NCI-H1930 (cell line): ENCODE measurements at places on chromosomes 16 and 17.

DNA sequence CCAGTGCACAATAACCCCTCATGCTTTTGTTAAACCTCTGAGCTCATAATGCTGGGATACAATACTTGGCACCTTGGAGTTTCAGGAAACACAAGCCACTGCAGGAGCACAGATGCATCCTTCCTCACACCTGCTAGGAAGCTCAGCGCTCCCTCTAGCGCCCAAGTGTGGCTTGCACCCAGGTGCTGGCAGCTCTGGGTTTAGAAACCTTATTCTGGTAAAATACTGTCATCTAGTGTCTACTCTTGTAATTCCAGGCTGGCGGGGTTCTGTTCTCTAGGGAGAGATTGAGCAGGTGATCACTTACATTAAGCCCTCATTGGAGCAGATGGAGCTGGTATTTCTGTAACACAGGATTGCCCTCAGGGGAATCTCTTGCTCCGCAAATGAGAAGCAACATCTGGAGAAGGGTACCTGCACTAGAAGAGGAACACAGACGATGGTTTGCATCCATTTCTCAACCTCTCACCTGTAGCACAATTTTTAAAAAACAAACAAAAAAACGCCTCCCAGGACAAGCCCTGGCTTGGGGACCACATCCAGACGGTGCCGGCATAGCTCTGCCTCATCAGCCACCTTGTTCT, 1.5 kb downstream of the CCL1 start:
- peak; percentile 74 for DNase-seq

GRCh38 chr17:44688200-44688599, 1.4 kb downstream of the CCDC43 start:
- DNase-seq = no peak

- no peak for DNase-seq
These were observed 99.2 kb downstream of the ZNF778 start for GRCh38 chr16:89316701-89317100.

GRCh38 chr17:54992797-54993639, 24.5 kb downstream of the STXBP4 start:
- peak; percentile 29 for DNase-seq

GRCh38 chr16:31577411-31577810, 49.7 kb downstream of the AHSP start:
- DNase-seq = no peak

- DNase-seq = no peak
These were observed 48.3 kb downstream of the KATNIP start for GRCh38 chr16:27598220-27598619.

GRCh38 chr16:8183176-8184099, 406.9 kb downstream of the TMEM114 start:
- no peak for DNase-seq

GRCh38 chr16:85274924-85275323, 162.7 kb upstream of the CIBAR2 start:
- DNase-seq = no peak

DNA sequence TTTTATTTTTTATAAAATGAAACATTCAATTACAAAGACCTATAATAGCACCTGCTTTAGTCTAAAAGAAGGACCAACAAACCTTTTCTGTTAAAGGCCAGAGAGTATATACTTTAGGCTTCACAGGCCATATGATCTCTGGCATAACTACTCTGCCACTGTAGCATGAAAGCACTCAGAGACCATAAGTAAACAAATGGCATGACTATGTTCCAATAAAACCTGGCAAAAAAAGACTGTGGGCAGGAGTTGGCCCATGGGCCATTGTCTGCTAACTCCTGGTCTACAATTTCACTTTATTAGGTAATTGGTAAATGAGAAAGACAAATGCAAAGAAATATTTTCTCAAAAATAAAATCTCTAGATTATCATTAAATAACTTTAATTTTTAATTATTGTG, 14.9 kb downstream of the CEP112 start:
- no peak for DNase-seq

GRCh38 chr17:36951084-36951789, 2.5 kb downstream of the AATF start:
- no peak for DNase-seq

GRCh38 chr17:49756323-49757150, 7.4 kb downstream of the FAM117A start:
- no peak for DNase-seq

GRCh38 chr17:47279062-47279801, 25.6 kb downstream of the ITGB3 start:
- DNase-seq = no peak

- DNase-seq = no peak
These were observed 5.0 kb upstream of the TNFRSF13B start for GRCh38 chr17:16976725-16977550.

- DNase-seq = no peak
These were observed 11.1 kb upstream of the WFDC1 start for GRCh38 chr16:84283314-84284153.

DNA sequence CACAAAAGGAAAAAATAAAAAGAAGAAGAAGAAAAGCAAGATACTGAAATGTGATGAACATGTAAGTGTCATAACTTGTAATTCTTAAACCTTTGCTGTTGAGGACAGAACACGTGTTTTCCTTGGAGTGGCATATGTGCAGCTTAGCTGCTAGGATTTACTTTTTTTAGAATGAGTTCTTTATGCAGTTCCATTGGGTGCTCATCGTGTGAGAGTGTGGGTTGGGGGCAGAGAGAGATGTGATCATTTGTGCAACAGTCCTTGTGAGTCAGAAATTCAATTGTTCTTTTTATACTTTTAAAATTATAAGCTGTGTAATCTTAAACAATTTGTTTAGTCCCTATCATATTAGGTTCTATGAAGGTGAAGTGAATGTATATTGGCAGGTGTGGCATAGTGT, 5.5 kb upstream of the DHRS11 start:
- DNase-seq = no peak

DNA sequence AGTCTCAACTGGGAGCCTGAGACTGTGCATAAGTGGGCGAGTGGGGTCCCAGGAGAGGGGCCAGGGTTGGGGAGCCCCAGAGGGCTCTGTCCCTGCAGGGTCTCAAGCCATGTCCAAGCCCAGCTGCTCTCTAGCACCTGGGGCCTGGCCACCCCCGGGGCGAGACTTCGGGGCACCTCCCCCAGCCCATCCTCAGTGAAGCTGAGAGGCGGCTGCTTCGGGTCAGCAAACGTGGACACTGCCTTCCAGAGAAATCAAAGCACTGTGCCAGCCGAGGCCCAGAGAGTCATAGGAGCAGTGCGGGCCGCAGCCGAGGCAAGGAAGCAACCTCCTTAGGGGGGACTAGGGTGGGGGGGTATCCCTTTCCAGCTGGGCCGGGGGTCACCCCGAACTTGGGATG, 77.5 kb downstream of the ENGASE start:
- no peak for DNase-seq

DNA sequence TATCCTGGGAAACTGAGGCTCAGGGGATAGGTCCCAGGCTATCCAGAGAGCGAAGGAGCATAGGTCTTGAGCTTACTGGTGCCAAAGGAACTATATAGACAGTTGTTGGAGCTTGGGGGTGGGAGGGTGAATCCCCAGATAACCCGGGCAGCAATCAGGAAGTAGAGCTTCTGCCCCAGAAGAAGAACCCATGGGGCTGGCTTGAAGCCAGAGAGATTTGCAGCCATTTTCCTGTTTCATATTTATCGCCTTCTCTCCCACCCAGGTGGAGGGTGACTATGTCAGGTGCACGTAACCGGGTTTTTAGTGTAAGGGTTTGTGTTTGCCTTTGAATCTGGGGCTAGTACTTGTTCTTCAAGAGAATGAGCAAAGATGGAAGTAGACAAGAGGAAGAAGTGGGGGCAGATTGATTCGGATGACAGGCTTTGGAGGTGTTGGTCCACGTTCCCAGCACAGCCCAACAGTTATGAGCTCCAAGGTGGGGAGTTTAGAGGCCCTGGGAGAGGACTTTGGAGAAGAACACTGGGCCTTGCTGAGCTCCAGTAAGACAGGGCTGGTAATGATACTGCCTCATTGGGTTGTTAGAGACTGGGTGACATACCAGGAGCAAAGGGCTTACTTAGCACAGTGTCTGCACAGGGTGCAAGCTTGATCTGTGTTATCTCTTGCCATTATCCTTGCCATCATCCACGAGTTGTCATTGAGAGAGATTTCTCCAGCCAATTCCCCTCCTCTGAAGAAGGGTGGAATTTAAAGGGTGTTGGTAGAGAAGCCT, 145.6 kb downstream of the CCDC182 start:
- no peak for DNase-seq

DNA sequence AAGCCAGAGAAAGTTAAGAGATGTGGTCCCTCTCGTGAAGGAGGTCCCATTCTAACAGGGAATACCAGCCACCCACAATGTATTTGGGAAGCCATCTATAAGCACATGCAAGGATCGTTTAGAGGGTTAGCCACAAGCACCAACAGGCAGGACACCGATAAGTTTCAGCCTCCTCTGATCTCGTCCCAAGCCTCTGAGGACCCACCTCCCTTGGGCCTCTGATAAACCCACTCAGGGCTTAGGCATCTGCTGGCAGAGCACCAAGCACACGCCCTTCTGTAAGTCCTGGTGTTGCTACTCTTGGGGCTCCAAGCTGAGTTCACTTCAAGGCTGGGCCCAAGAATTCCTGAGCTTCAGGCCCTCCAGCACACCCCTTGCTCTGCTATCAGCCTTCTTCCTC, 5.4 kb upstream of the PNPO start:
- DNase-seq = no peak

DNA sequence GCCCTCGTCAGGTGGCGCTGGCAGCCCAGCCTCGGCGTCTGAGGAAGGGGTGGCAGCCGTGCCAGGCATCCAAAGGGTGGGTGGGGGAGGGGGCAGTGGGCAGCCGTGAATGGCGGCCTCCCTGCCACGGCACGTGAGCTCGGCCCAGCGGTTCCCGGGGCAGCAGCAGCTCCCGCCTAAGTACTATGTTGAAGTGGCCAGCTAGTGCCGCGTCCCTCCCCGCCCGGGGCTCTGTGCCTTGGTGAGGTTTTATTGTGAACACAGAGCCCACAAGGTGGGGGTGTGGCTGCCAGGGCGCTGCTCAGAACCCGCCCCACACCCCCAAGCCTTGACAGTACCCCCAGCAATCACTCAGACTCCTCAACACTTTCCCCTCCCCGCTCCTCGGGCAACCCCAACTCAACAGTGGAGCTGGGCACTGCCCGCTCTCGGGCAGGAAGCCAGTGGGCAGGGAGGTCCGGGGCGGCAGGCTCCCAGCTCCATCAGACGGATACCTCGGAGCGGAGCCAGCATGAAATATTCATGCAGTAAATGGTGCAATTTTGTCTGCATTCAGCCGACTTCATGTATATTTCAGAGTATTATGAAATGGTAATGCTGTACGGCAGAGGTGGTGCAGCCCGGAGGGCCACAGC, 80.4 kb downstream of the ENGASE start:
- DNase-seq = no peak

- no peak for DNase-seq
These were observed 113.2 kb downstream of the PRKCB start for GRCh38 chr16:23948949-23949411.

- no peak for DNase-seq
These were observed 3.7 kb downstream of the TNS4 start for GRCh38 chr17:40497695-40498094.

DNA sequence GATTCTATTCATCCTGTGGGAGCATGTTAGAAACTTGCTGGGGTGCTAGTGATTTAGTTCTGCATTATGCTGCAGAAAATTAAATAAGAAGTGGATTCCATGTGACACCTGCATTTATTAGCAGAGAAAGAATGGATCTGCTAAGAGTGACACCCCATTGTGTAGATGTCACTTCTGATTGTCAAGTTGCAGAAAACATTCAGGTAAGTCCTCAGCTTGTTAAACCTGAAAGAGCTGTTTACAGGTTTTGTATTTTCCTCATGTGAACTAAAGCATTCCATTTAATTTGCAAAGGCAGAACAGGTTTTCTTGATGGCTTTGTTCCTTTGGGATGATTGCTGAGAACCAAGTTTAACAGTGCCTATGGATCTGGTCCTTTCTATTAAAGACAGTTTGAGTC, 238.7 kb downstream of the ABCC12 start:
- no peak for DNase-seq

GRCh38 chr16:22312897-22313781, 15.9 kb downstream of the POLR3E start:
- DNase-seq = no peak

GRCh38 chr16:23465179-23465578, 12.2 kb upstream of the COG7 start:
- no peak for DNase-seq

DNA sequence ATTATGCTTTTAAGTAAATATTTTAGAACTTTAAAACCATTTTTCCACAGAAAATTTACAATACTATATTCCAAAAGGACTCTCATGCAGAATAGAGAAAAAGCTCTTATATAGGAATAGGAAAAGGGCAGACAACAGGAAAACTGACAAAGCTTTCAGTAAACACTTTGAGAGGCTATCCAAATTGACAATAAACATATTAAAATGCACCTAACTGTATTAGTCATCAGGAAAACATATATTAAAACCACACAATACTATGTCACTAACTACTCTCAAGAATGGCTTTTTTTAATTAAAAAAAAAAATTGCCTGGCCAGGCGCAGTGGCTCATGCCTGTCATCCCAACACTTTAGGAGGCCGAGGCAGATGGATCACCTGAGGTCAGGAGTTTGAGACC, 77.3 kb downstream of the CEP112 start:
- no peak for DNase-seq

- DNase-seq = peak; percentile 28
These were observed 13.7 kb upstream of the LGALS3BP start for GRCh38 chr17:78993241-78993956.

DNA sequence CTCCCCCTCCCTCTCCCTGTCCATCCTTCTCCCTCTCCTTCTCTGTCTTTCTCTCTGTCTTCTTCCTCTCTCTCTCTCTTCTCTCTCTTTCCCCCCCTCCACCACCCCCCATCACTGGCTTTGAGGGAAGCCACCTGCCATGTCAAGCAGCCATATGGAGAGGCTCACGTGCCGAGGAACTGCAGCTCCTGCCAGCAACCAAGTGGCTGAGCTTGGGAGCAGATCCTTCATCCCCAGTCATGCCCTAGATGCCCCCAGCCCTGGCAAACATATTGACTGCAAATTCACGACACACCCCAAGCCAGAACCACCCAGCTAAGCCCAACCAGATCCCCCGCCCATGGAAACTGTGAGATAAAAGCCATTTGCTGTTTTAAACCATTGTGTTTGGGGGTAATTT, 40.9 kb upstream of the RBFOX3 start:
- no peak for DNase-seq

- DNase-seq = no peak
These were observed 1030.3 kb downstream of the CDH8 start for GRCh38 chr16:61005952-61006351.

- DNase-seq = no peak
These were observed 82.4 kb upstream of the COX10 start for GRCh38 chr17:13986855-13987254.

DNA sequence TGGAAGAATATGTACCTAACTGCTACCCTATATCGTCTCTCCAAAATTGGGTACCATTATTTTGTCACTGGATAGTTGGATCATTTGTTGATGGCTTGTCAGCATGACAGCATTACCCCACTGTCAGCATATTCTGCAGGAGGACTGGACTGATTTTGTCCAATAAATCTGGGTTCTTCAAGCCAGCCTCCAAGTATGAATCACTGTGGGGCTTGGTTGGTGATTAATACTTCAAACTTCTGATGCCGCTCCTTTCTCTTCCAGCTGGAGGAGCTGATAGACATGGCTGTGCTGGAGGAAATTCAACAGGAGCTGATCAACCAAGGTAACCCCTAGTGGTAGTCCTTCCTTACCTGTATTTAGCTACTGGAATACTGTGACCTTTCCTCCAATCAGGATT, 2.5 kb downstream of the RPAIN start:
- no peak for DNase-seq

GRCh38 chr17:57776366-57776765, 31.3 kb upstream of the CCDC182 start:
- DNase-seq = no peak

- no peak for DNase-seq
These were observed 5.1 kb downstream of the FOXF1 start for GRCh38 chr16:86515413-86515776.

GRCh38 chr17:74099442-74100340, 103.8 kb upstream of the RPL38 start:
- DNase-seq = no peak
